ENCODE measurements at places on chromosomes 2 and 18.

DNA sequence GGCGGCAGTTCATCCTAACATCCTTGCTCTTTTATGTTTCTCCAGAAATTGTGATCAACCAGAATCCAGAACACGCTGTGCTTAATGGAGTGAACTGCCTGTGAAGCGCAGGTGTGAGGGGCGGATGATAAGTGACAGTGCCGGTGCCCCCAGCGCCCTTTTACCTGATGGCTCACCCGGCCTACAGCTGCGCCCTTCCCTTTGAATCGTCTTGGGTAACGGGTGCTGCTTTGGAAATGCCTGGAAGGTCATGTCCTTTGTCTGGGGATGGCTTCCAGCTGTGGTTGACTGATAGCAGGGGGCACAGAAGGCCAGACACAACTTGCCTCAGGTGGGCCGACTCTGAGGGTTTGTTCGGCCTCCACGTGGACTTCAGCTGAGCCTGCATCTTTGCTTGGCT, 119.4 kb downstream of the LPIN1 start:
- no peak for DNase-seq

DNA sequence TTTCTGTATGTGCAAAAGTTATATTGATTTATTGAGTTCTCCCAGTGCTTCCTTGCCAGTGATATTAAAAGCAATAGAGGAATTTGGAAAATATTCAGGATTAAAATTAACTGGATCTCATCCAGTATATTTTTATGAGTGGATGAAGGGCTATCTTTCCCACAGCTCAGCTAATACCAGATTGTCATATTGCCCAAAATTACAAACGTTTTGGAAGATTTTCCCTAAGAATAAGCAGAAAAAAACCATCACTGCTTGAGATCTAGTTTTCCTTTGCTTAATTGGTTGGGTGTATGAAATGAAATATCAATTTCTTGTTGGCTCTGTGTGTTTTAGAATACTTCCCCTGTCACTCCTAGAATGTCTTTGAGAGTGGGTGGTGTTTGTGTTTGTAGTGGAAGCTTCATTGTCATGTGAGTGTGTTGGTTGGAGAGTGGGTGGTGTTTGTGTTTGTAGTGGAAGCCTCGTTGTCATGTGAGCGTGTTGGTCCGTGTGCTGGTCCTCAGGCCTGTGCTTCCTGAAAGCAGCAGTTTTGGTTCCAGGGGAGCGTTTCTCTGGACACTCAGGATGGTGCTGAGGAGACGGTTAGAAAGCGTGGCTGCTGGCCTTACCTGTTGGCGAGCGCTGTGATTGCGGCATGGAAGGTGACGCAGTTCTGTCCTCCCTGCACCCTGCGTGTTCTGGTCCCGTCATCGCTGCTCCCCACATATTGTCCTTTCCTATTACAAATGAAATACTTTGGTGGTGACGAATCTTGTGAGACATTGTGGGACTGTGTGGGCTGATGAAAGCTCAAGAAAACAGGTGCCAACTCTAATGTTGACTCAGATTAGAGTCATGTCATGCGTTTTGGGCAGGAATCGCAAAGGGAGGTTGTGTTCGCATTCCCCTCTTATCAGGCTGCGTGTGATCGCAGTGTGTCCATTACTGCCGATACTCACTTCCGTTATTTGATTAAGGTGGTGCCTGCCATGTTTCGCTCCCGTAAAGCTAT, 12.4 kb downstream of the ASB1 start:
- peak; percentile 50 for DNase-seq

DNA sequence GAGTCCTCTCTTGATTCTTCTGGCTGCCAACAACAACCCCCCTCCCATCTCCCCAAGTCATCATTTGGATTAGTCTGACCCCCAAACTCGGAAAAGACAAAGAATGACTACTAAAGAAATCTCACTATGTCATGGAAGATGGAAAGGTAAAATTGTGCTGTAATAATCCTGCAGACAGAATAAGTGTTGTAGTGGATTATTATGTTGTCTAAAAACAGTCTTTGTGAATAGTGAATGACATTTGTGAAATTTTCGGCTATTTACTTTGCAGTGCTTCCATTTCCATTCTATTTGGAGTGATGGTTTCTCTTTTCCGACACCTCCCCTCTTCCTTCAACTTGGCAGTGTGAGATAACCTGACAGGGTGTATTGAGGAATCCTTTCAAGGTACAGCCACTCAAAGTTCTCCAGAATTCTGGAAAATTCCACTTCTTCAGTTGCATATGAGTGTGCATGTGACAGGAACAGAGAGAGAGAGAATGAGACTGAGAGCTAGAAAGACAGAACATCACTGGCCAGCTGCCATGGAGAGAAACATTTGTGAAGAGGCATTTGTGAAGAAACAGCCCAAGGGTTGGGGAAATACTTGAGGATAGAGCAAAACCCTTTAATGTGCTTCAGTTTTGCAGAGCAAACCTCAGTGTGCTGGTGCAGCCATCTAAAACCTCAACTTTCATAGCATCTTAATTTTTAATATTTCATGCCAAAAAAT, 141.9 kb upstream of the DLX2 start:
- DNase-seq: no peak

DNA sequence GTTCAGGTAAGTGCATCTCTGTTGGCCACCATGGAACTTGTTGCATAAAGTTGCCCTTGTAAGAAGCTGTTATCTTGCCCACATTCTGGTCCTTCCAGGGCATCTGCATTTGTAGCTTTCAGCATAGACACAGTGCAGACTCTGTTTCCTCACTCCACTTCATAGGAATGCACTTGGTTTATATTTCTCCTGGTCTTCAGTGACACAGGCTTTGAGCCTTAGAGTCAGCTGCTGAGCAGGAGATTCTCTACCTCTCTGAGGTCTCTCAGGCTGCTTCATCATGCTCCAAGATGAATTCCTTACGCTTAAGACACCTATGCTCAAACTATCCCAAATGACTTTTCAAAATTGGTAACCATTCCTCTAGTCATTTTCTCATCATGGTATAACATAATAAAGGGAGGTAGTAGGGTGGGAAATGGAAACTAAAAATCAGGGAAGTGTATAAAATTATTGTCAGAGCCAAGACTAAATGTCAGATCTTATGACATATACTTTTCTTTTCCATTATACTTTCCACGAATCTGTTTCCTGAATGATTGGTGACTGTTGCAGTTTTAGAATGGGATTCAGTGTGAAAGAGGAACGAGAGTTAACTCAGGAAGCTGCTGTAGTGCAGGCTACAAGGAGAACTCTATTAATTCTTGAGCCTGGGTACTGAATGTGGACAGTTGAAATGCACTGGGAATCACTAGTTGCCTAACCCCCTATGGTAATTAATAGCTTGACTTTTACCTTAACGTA, 72.0 kb downstream of the GALNT1 start:
- no peak for DNase-seq

- DNase-seq: no peak
Observed at GRCh38 chr2:55879976-55880375, 43.6 kb downstream of the EFEMP1 start.

DNA sequence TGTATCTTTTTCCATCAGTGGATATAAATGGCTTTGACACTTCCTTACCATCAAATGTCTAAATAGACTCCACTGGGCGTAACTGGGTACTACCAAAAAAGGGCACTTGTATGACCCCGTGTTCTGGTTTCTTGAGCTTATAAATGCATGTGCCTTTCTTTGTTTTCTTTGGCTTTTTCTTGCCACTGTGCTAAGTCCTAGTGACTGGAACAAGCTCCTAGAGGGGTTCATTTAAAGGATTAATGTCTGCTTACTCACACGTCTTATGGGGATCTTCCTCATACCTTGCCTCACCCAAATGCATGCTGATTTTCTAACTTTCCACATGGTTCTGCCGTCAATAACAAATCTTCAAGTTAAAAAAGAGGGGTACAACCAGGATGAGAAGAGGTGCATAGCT, 19.8 kb upstream of the ZNF532 start:
- DNase-seq: no peak

Measured in stimulated activated CD8-positive, alpha-beta memory T cell treated with anti-CD3 and anti-CD28 coated beads, Interleukin-15, amount 100 ng/mL, for 48 hours (primary cell).